ENCODE measurements at places on chromosomes 3 and 15. TPM values are rescaled to one million over a fixed set of nuclear protein-coding genes. Genes with fewer than 3 reads are reported as not detected.
A peak's percentile ranks its signal among the peaks of the same experiment; 100 is the strongest.

LTF gene
- total RNA-seq, result under 0.01 TPM

CHST13 gene
- total RNA-seq, result not detected

CLCN2 gene
- total RNA-seq, result 2.1 TPM

CHST2 gene
- 2.9 TPM for total RNA-seq

TIMP4 gene
- total RNA-seq, result 2.6 TPM

LIPH gene
- total RNA-seq, result 5.6 TPM

ZNF148 gene
- 24.1 TPM for total RNA-seq

FGD5 gene
- not detected for total RNA-seq

TMEM62 gene
- total RNA-seq, result 22.5 TPM

ALPK3 gene
- total RNA-seq, result 0.26 TPM

HTR3E gene
- not detected for total RNA-seq

CFAP100 gene
- total RNA-seq, result not detected

- DNase-seq, result peak; percentile 46
Measured at GRCh38 chr15:89383365-89384175, 48.9 kb upstream of the POLG start.

DNA sequence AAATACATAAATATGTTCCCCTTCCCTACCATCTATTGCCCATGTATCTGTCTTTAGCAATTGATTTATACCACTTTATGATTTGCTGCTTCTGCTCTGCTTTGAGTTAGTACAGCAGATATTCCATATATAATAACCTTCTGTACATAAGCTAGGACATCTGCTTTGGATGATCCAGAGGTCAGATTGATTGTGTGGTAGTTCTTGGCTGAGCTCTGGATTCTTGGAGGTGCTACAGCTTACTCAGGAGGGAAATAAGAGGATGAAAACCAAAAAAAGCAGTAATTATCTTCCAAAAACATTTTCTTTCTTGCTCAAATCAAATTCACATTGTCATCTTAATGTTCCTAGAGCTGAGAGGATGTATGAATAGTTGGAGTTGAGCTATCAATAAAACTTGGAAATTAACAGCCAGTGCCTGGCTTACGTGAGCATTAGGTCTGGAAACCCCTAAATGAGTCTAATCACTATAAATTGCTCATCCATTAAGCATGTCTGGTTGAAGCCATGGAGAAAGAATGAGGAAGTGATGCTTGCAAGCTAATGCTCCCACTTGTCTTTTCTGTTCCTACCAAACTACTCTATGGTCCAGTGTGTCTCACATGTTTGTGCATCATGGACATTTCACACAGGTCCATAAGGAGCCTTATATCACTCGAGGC lies 36.3 kb upstream of the TMEM42 start:
- DNase-seq, result peak; percentile 88

GRCh38 chr15:99029341-99030144 lies 22.0 kb upstream of the PGPEP1L start:
- no peak for DNase-seq

DNA sequence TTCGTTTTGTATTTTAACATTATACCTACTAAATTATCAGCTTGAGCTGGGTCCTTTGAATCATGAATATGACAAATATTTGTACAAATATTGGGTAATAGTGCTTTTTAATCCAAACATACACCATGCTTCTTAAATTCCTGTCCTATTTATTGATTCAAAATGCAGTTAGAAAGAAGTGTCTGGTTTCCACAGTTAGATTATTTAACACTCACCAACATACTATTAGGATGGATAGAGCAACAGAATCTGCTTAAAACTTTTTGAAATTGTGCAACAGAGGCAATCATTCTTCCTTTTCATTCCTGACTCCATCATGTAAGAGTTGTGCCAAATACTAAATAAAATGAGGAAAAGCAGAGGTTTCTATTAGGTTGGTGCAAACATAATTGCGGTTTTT lies 281.2 kb downstream of the LSAMP start:
- no peak for DNase-seq

- no peak for DNase-seq
Measured at GRCh38 chr3:60497902-60498301, 753.4 kb downstream of the FHIT start.

DNA sequence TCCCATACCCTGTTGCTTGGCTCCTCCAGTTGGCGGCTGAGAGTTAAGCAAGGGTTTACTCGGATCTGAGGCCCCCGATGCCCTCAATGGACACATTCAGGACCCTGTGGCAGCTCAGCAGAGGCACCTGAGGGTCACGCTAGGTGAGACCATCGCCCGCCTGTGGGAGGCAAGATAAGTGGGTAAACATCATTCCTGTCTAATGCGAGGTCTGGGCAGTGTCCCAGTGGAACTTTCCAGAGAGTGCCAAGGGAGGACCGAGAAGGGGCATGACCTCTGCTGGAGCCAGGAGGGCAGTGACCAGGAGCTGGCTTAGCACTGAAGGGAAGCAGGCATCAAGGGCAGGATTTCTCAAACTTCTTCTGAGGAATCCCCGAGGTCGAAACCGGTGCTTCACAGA lies 65.4 kb upstream of the SEC61A1 start:
- DNase-seq, result no peak

DNA sequence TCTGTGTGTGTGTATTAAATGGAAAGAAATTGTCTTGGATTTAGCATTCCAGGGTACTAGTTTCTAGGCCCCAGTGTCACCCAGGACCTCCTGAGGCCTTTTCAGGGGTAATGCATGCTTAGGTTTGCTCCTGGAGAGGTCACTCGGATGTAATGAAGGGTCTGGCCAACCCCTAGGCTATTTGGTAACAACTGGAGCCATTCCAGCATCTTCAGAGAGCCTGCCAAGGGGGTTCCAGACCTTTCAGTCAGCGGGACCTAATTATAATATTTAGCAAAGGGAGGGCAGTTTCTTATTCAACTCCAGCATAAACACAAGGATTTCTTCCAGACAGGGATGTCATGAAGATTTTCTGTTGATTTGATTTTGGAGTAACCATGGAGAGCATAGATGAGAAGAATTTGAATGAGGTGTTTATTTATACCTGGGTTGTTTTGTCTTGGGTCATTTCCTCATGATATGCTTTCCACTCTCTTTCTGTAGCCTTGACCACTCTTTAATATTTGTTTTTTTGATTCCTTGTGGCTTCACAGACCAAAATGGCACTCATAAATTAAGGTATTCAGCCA lies 17.4 kb downstream of the KAT2B start:
- no peak for DNase-seq

DNA sequence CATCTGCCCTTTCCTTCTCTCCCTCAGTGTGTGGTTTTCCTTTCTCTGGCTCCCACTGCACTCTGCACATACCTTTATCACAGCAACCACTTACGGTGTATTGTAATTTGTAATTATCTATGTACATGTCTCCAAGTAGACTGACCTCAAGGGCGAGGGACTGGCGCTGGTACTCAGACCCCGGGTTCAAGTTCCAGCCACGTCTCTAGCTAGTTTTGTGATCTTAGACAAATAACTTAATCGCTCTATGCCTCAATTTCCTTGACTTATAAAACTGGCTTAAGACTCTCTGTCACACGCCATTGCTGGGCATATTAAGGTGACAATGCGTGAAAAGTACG lies 607 bp upstream of the SENP2 start:
- no peak for DNase-seq

DNA sequence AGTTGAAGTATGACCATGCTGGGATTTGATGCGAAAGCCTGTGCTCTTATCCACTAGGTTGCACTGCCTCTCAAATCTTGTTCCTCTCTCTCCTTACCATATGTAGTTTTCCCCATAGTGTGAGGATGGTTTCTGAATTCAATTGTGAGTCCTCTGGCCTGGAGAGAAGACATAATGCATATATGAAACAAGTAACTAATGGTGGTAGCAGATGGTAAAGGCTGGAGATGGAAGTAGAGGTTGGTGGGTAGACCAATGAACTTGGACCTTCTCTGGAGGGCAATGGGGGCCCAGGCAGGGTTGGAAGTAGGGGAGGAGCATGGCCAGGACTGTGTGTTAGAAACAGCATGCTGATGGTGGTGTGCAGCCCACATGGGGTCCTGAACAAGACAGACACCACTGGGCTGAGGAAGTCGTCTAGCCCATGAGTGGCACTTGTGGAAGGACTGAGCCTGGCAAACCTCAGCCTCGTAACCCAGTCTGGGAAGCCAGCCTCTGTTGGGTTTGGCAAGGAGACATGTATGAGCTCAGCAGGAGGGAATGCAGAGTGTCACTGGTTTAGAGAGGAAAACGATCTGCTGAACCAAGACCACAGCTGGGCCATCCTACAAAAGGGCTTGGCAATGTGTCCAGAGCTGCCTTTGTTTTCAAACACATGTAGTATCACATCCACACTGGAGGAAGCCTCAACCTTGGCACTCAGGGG lies 18.5 kb upstream of the LMCD1 start:
- peak; percentile 86 for DNase-seq

GRCh38 chr3:55641964-55642363 lies 154.9 kb upstream of the WNT5A start:
- DNase-seq, result no peak

DNA sequence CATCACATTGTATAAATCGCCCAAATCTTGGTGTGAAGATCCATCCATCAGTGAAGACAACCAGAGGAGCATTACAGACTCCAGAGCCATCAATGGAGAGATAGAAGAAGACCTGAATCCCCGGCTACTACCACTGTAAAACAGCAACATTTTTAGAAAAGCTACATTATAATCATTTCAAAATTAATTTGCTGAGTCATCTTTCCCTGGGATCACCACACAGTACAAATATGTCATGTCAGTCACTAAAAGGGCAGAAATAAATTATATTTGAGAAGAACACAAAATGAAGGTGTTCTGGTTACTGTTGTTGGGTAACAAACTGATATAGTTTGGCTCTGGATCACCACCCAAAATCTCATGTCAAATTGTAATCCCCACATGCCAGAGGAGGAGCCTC lies 218.5 kb upstream of the STT3B start:
- no peak for DNase-seq

GRCh38 chr3:141828890-141829289 lies 47.6 kb upstream of the ATP1B3 start:
- peak; percentile 88 for DNase-seq

DNA sequence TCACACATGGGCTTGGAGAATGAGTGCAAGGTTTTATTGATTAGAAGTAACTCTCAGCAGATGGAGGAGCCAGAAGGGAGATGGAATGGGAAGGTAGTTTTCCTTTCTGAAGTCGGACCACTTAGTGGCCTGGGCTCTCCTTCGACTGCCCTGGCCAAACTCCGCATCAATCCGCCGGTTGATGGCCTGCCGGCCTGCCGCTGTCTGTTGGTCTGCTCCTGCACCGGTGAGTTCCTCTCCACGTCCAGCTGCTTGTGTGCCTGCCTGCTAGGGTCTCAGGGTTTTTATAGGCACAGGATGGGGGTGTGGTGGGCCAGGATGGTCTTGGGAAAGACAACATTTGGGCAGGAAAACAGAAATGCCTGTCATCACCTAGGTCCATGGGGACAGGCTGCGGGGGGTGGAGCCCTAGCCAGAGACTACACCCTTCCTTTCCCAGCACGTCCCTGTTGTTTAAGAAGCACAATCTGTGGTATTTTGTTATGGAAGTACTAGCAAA lies 837.0 kb downstream of the PDCD6IP start:
- no peak for DNase-seq

DNA sequence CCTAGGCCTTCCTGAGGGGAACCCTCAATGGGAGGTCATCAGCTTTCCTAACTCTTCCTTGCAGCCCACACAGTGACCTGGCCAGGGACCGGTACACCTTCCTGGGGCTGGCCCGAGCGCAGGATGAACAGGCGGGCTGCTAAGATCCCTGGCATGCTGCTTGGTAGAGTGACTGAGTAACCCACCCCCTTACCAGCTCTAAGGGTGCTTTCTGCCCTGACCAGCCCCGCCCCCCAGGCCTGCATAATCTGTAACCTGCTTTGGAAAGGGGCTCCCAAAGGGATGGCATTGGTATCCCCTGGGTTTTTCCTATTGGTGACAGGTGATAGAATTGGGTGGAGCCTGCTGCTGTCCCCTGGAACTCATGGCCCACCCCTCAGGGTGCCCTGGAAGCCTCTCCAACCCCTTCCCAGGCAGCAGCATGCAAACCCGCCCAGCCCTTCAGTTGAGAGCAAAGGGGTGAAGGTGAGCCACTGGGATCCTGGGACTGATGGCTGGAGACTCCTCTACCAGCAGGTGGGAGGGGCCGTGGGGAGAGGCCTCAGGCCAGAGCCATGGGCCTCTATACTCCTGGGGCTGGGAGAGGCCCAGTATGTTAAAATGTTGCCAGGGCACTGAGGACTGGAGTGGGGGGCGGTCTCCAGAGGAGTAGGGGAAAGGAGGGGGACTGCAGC lies 11.1 kb upstream of the KIF7 start:
- no peak for DNase-seq

Measured in bronchial epithelial cell (primary cell).